ENCODE measurements at places on chromosomes 5 and 9. TPM values are rescaled to one million over a fixed set of nuclear protein-coding genes. Genes with fewer than 3 reads are reported as not detected.

GRCh38 chr5:139600336-139600949 lies 39.3 kb downstream of the UBE2D2 start:
- DNase-seq = no peak

- DNase-seq = no peak
These were observed 303.2 kb downstream of the PRR16 start for GRCh38 chr5:120767178-120767820.

ZNF474 gene
- total RNA-seq = 0.38 TPM

SEMA6A gene
- 18.6 TPM for total RNA-seq

DNA sequence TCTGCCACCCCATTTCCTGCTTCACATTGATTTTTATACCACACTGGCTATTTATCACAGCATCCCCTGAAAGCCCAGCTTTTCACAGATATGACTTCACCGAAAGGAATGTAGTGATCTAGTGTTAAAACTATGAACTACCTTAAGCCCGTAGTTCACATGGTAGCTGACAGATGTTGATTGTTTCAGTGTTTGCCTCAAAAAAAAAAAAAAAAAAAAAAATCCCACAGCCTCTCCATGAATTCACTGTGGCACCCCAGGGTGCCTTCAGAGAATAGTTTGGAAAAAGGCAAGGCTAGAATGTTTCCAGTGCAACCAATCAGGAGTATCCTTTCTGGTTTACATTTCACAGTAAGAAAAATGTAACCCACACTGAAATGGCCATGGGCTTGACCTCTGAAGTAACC lies 37.1 kb downstream of the GLIS3 start:
- no peak for DNase-seq

GSN gene
- 1,544 TPM for total RNA-seq

DNA sequence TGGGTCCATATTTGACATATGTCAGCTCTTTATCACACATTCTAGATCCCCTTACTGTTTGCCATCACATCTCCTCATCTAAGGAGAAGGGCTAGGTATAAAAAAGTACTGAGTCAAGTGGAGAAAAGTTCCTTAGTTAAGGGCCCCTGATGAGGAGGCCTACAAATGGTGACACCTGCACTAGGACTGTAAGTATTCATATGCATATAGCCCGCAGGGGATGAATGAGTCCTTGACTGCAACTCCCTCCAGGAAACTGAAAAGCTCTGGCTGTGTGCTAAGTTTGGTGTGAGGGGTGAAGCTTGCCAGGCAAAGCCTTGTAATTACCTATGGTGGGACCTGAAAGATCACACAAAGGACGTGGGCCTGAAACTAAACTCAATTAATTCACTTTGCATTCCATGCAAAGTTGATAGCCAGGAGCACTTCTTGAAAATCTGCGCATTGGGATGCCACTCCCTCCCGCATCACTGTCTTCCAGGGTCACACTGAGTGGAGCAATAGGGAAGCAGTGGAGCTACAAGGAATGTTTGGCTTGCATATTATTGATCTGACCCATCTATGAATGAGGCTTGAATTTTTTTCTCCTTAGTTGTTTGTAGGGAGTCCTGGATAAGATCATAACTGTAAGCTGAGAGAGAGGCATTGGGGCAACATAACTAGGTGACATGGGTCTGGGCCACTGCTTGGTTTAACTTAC lies 11.9 kb upstream of the EQTN start:
- DNase-seq = no peak

All from posterior vena cava (tissue), 2 donors.